ENCODE measurements at places on chromosomes 5 and 9.

DNA sequence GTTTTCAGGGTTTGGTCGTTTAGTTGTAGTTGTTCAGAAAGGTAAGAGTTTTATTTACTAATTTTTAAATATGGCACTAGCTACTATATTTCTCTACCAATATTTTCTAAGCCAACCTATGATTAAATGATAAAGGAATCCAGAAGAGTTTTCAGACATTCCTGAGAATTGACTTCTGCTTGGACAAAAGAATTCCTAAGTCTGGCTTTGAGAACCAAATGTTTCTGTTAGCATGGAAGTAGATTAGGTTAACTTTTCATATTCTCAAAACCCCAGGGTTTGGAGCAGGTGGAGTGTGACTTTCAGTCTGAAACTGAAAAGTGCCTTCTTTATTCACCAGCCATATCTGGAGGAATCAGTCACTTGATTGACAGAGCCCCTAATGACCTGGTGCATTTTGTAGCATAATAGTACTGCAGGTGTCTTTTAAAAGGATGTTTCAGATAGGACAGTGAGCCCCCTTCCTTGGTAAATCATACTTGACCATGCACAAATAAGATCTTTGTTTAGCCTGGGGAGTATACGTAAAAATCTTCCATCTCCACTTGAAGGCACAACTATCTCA lies 457.0 kb upstream of the ZNF462 start:
- DNase-seq = no peak

- no peak for DNase-seq
Observed at GRCh38 chr5:132016721-132017250, 5.3 kb upstream of the ACSL6 start.

DNA sequence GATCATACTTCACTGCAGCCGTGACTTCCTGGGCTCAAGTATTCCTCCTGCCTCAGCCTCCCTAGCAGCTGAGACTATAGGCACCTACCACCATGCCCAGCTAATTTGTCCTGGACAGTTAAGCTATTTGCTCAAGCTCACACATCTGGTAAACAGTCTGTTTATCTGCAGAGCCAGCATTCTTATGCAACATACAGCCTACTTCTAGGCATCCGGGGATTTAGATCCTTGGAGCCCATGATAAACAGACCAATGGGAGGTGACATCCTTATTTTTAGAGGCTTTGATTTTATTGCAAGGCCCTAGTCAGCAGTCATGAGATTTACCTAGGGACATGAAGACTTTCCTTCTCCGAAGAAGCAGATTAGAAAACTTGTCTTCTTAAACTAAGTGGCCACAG lies 21.0 kb downstream of the ATOX1 start:
- no peak for DNase-seq

DNA sequence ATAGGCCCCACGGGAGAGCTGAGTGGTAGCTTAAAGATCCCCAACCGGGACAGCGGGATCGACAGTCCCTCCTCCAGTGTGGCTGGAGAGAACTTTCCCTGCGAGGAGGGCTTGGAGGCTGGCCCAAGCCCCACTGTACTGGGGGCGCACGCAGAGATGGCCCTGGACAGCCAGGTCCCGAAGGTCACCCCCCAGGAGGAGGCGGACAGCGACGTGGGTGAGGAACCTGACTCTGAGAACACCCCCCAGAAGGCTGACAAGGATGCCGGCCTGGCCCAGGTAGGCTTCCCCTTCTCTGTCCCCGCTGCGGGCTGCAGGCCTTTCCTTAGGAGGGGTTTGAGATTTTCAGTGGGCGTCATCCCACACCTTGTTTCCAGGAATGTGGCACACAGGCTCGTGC lies 29.1 kb downstream of the FGD3 start:
- no peak for DNase-seq

DNA sequence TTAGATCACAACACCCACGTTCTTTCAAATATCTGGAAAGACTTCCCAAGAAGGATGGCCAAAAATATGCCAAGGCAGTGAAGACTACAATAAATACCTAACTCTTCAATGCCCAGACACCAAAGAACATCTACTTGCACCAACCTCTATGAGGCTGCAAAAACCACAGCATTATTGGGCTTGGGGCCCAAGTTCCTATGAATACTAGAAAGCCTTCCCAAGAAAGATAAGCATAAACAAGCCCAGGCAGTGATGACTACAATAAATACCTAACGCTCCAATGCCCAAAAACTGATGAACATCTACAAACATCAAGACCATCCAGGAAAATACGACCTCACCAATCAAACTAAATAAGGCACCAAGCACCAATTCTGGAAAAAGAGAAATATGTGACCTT lies 41.3 kb downstream of the AP3B1 start:
- no peak for DNase-seq

DNA sequence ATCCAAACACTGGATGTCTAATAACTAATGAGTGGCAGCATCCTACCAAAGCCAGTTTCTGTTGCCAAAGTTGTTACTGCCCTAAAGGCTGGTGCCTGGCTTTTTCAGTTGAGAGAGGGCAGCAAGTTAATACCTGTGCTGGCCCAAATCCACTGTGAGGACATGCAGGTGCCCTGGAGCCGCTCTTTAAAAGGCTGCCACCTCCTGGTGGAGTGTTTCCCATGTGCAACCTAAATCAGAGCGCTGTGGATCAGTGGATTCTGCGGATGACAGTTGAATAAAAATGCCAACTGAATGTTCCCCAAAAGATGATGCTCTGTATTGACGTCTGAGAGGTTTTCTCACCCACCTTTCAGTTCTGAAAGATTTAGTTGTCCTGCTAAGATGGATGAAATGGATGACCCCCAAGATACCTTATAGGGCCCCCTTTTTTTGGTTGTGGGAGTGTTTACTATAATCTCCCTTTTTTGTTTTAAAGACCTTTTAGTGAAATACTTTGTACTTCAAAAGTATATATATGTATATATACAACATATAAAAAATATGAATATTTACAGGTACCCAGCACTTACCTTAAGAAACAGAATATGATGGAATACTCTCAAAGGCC lies 146.4 kb downstream of the EGFLAM start:
- DNase-seq = peak; percentile 22

DNA sequence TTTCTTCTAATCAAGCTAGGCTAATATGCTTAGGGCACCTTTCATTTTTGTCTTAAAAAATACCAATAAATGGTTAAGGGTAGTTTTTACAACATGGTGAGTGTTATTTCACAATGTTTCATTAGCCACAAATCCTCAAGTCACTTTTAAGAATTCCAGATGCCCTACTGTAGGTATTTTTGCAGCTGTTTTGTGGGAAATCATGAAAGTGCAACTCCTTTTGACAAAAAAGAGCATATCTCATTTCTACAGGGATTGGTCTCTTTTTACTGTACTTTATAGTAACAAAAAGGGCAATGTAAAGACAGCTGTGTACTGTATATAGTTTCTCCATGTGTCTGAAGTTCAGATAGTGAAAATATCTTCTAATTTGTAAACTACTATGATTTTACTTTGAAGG lies 28.3 kb upstream of the GAS1 start:
- no peak for DNase-seq

DNA sequence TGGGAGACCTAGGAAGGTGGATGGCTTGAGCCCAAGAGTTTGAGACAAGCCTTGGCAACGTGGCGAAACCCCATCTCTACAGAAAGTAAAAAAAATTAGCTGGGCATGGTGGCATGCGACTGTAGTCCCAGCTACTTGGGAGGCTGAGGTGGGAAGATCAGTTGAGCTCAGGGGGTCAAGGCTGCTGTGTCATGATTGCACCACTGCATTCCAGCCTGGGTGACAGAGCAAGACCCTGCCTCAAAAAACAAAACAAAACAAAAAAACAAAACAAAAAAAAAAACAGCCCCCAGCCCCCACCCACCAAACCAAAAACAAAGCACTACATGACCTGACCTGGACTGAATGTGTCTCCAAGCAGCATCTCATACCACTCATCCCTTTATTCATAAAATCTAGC lies 33.3 kb upstream of the C7 start:
- no peak for DNase-seq

GRCh38 chr9:92292338-92293074 lies 991 bp downstream of the IARS1 start:
- DNase-seq = no peak

DNA sequence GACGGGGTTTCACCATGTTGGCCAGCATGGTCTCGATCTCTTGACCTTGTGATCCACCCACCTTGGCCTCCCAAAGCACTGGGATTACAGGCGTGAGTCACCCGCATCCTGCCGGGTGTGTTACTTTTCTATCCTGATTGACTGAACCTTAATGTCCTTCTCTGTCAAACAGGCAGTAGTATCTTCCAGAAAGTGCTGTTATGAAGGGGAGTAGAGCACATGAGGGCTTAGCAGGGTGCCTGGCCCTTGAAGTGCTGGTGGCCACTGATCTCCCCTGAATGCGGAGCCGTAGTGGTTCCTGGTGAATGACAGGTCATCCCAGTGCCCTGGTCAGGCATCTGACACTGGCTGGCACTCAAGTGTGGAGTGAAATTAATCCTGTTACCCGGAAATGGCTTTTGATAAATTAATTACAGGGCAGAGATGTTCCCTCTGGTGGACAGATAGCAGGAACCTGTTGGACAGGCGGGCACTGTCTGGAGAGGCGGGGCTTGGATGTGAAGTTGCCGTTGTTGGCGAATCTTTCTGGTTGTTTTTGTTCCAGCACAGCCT lies 28.4 kb downstream of the PRRC2B start:
- DNase-seq = peak; percentile 84
